Lung microvascular endothelial cell (primary cell): ENCODE measurements at places on chromosomes 11 and 22.

DNA sequence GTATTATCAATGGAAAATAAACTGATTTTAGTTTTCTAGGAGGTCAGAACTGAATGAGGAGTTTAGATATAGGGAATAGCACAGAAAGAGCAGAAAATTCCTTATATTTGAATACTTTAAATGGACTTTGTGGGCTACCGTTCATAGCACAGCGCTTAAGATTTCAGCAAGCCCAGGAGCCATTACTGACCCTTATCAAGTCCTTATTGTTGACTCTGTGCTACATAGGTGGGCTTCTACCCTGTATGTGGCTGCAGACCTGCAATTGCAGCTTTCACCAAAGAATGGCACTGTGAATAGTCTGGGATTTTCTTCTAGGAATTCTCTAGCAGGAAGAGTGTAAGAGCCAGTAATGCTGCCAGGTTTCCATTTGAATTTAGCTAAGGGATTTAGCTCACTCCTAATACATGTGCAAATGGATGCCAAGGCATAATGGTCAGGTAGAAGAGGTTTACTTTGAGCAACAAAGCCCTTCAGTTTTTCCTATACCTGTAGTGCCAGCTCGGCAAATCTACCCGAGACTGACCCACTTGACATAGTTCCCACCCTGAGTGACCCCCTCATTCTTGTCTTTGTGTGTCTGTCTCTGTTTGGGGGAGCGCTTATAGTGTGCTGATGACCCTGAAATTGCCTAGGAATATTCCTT is 42.5 kb upstream of the DLAT start:
- DNase-seq: no peak

DNA sequence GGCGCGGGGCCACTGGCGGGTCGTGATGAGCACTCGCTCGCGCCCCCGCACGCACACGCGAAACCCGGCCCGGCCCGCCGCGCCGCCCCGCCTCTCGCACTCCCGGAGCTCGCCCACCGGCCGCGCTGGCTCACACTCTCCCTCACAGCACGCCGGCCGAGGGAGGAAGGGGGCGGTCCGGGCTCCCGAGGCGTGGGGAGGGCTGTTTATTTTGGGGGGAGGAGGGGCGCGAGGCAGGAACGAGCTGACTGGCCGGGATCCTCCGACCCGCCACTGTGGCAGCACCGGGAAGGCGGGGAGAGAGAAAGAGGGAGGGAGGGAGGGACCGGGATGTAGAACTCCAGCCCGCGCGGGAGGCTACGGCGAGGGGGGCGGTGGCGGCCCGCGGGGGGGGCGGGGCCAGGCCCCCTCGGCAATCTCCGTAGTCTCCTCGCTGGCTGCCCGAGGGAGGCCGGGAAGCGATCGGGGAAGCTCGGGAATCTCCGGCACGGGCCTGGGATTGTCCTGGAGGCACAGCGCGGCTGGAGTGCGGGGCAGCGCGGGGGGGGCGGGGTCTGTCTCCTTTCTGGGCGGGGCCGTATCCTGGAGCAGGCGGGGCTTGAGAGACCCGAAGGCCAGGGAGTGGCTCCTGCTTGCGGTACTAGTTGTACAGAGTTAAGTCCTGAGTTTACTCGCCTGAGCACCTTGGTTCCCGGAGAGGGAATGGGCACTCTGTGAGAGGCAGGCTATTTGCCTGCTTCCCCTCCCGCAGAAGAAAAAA is at the start of gene RBFOX2:
Gene RBFOX2 (minus strand): TSS at position 179 of the 760 bp plus-strand sequence. CDS start 399 bp downstream, outside the sequence.
- peak; percentile 97 for DNase-seq

- DNase-seq: peak; percentile 43
Observed at GRCh38 chr11:114279792-114280546, 16.2 kb upstream of the NNMT start.

GRCh38 chr11:120667281-120667680 is 155.7 kb downstream of the GRIK4 start:
- DNase-seq: no peak

GRCh38 chr22:33512908-33513307 is 407.4 kb downstream of the LARGE1 start:
- DNase-seq: no peak

DNA sequence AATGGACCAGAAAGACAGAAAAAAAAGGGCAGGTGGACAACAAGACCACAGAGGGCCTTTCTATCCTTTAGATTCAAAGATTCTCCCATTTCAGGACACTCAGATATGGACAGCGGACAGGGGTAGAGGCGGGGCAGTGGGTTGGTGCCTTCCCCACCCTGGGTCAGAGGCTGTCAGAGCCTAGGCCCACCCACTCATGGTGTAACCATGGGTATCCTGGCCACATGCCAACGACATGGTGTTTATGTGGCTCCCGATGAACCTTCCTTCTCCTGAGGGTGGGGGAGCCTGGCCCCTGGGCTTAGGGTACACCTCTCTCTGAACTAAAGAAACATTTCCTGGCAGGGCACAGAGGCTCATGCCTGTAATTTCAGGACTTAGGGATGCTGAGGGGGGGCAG is 14.3 kb upstream of the P2RY2 start:
- DNase-seq: no peak

DNA sequence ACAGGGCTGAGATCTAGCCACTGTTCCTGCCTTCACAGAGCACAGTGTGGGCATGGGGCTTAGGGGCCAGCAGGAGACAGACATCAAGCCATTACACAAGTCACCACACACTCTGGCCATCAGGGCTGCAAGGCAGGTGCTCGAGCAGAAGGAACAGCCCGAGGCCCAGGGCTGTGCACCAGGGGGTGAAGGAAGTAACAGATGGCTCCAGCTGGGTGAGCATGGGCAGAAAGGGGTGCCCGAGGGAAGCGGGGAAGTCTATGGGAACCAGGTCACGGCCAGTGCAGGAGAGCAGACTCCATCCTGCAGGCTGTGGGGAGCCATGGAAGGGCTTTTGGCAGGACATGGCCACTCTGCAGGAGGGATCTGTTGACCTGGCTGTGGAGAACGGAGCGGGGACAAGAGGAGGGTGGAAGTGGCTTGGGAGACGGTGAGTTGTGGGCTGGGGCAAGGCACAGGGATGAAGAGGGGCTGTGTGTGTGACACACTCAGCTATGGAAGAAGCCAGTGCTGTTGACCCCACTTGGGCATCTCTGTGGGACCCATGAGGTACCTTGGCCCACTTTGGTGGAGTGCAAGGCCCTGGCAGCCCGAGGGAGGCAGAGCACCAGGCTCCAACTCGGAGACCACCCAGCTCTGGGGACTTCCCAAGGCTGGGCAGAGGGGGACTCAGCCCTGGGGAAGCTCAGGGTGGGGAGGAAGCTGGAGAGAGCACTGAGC is 3.6 kb downstream of the C11orf68 start:
- DNase-seq: no peak

DNA sequence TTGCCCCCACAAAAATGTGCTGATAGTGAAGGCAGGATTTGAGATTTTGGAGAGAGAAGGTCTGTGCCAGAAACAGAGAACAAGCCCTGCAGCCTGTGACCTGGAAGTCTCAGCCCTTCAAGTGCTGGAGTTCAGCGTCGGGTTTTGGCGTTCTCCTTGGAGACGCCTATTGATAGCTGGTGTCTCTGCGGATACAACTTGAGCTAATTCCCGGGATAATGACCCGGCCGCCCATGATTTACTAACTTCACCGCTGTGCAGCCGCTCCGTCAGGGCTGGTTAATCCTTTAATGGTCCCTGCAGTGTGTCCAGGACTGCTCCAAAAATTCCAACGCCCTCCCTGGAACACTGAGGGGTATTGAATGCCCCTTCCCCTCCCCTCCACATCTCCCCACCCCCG is 76.6 kb downstream of the WT1 start:
- no peak for DNase-seq

DNA sequence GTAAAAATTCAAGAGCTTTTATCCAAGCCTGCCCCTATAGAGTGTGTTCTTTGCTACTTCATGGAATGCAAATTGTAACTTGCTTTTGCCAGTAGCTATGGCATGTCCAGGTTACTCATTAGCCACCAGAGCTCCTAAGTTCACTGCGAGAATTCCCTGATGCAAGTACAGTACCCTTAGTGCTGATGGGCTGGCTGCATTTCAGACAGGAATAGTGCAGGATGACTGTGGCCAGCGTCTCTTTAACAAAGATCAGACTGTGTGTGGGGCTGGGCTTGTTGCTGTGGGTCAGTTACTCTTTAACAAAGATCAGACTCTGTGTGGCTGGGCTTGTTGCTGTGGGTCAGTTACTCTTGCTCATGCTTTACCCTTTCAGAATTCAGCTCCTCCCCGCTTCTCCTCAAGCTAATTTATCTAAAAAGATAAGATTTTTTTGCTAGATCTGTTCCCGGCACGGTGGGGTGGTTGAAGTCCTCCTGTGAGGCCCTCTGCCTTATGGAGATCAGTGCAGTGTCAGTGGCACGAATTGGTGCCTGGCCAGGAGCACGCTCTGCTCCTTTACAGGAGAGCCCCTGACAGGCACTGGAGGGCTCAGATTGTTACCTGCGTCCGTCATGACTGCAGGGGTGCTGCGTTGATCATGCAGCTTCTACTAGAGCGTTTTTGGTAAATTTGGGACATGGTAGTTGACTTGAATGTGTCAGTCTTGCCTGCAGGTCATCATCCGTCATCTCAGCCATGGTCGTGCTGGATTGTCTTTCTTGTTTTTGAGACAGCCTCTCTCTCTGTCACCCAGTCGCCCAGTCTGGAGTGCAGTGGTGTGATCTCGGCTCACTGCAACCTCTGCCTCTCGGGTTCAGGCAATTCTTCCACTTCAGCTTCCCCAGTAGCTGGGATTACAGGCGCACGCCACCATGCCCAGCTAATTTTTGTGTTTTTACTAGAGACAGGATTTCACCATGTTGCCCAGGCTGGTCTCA is 27.0 kb downstream of the AP2A2 start:
- DNase-seq: no peak

DNA sequence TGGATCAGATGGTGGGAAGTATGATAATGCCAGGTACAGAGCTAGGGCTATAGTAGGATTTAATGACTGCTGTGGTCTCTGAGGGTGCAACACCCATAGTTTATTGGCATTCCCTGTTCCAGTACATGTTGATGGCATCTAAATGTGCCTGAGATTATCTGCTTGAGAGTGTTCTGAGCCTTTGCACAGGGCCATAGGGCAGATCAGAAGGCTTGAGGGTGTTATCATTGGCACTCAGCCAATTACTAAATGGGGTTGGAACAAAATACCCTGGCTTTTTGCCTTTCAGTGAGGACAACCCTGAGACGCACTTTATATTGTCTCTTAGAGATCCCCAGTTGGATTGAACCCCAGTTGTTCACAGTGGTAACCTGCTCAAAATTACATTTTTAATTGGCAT is 6.7 kb downstream of the SLC5A12 start:
- DNase-seq: no peak

DNA sequence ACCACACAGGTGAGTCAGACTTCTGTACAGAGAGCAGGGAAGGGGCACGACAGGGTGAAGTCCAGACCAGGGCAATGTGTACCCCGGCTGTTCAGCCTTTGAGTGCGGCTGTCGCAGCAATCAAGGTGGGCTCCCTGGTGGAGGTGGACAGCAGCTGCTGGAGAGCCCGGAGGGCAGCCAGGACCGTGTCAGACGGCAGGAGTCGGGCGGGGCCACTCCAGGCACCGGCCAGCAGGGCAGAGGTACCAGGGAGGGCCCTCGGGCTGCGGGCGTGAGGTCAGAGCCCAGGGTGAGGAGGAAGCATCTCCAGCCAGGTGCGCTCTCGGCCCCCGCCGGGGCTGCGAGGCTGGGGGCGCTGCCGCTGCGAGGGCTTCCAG is 802 bp upstream of the PIM3 start:
- no peak for DNase-seq

DNA sequence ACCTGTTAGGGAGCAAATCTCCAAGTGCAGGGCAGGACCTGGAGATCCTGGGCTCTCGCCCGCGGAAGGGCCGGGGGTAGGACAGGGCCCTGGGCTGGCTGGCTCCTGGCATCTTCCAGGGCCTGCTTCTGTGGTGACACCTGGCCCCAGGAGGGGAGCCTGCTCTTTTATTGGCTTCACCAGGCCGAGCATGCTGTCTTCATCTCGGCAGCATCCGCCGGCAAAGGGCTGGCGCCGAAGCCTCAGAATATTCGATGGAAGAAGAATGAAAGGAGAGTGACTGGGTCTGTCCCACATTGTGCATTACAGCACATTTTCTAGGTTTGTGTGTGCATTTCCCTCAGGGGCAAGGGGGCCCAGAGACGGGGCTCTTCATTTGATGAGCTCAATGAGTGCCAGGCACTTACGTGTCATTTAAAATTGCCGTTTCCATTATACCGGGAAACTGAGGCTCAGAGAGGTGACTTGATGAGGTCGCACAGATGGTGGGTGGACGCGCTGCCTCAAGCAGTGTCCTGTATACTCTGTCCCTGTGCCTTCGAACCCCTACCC is 70.0 kb downstream of the RBX1 start:
- DNase-seq: no peak

- DNase-seq: no peak
Observed at GRCh38 chr11:69552951-69553350, 71.5 kb downstream of the LINC01488 start.

DNA sequence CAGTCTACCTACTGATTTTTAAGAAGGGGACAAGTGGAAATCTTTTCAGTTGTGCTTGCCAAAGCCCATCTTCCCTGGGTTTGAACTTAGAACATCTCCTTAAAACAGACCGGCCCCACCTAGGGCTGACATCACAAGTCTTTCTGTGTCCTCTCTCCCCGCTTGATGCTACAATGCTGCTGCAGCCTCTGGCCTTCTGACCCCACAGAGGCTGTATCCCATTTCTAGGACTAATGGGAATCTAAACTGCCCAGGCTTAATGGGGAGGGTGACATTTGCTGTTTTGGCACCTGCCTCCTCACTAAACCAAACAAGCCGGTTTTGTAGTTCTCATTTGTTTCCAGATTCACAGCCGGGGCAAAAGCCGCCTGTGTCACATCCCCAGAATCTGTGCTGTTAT is 121.3 kb upstream of the CADM1 start:
- no peak for DNase-seq

GRCh38 chr11:64156235-64157011 is 9.5 kb downstream of the MACROD1 start:
- no peak for DNase-seq

DNA sequence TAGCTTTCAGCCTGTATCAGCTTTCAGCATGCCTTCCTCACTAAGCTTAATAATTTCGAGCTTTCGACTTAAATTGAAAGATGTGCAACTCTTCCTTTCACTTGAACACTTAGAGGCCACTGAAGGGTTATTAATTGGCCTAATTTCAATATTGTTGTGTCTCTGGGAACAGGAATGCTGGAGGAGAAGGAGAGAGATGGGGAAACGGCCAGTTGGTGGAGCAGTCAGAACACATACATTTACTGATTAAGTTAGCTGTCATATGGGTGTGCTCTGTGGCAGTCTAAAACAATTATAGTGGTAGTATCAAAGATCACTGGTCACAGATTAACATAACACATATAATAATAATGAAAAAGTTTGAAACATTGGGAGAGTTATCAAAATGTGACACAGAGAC is 106.2 kb downstream of the LRRC32 start:
- DNase-seq: no peak

DNA sequence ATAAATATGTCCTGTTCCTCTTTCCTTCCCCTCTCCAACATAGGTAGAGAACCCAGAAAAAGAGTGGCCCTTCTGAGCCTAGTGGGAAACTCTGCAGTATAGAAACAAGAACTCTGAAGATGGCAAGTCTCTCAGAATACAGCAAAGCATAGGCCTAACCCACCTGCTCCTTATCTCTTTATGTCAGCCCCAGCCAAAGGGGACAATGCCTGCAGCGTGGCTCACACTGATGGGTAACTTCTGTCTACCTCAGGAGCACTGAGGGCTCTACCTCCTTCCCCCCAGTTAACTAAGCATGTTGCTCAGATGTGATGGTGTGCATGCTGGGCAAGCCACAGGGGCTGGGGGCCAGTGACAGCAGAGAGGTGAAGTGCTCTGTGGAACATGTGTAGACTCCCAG is 4.9 kb upstream of the NRIP3 start:
- no peak for DNase-seq
